SW480 (cell line): ENCODE measurements at places on chromosomes 1 and 21.

DNA sequence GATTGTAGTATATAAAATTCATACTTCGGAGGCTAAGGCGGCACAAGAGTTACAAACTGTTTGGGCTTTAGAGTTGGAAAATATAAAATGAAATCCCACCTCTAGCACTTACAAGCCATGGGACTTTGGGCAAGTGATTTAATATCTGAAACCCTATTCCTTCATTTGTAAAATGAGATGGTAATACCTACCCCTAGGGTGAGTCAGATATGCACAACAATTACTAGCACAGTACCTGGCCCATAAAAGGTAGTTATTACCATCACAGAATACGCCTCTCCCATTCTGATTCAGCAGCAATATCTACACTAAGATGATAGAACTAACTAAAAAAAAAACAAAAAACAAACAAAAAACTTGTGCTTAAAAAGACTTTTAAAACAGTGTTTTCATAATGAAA, 3.5 kb downstream of the KLHL12 start:
- no peak for DNase-seq

DNA sequence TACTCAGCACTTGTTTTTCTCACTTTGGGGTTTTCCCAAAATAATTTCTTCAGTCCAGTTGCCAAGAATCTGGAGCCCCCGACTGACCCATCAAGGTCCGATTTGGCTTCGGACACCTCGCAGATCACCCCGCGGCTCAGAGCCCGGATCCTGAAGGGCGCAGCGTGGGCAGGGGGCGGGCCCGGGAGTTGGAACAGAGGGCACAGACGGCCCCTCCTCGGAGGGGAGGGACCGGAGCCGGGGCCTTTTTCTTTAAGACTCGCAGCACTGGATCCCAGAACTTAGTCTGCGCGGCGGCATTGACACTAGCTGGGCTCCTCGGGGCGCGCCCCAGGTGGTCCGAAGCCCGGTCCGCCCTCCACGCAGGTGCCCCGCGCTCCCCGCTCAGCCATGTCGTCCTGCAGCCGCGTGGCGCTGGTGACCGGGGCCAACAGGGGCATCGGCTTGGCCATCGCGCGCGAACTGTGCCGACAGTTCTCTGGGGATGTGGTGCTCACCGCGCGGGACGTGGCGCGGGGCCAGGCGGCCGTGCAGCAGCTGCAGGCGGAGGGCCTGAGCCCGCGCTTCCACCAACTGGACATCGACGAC, at the start of gene CBR3:
CBR3 (plus strand) TSS at position 277 of the 588 bp plus-strand sequence; CDS start at position 391, 114 bp downstream.
- DNase-seq = no peak

- DNase-seq = no peak
Measured at GRCh38 chr1:105243411-105243810, 1493.7 kb downstream of the AMY1C start.

GRCh38 chr1:2125350-2126211, 69.0 kb downstream of the FAAP20 start:
- DNase-seq = no peak

DNA sequence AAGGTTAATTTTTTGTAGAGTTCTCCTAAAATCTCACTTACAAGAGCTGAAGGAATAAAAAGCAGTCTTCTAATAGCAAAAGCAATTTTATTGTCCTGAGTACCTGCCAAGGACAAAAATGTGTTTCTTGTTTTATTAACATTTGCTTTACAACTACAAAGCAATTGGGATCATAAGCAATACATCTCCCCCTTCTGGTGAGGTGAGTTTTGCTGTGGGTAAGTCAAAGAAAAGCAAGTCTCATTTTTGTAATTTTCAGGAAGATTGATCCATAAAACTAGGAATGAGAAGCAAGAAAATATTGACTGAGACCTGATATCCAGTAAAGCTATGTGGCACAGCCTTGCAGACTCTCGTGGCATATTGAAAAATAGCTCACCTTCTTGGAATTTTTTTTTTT, 2162.7 kb downstream of the NCAM2 start:
- no peak for DNase-seq

DNA sequence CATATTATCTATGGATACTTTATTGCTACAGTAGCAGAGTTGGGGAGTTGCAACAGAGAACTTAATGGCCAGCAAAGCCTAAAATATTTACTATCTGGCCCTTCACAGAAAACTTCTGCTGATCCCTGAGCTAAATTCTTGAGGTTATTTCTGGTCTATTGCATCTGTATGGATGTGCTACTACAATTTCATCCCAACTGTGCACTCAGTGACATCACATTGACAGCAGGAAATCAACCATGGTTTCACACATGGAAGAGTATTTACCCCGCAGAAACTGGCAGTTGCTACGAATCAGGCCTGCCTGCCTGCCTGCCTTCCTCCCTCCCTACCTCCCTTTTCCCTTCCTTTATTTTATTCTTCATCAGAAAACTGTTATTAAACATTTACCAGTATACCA, 12.1 kb downstream of the CLCA2 start:
- no peak for DNase-seq

DNA sequence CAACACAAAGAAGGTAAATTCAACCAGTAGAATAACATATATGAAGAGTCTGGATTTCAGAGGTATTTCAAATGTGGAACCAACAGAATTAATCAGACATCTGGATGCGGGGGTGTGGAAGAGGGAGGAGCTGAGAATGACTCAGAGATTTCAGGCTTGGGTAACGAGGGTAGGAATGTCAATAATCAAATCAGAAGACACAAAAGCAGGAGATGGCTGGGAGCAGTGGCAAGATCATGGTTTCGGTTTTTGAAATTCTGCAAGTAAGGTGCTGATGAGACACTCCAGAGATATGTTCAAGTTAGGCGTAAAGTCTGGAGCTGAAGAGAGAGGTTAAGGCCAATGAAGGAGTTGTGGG, 64.0 kb downstream of the PLPPR5 start:
- DNase-seq = peak; percentile 31

- no peak for DNase-seq
Measured at GRCh38 chr1:200883118-200883517, 10.3 kb downstream of the GPR25 start.

DNA sequence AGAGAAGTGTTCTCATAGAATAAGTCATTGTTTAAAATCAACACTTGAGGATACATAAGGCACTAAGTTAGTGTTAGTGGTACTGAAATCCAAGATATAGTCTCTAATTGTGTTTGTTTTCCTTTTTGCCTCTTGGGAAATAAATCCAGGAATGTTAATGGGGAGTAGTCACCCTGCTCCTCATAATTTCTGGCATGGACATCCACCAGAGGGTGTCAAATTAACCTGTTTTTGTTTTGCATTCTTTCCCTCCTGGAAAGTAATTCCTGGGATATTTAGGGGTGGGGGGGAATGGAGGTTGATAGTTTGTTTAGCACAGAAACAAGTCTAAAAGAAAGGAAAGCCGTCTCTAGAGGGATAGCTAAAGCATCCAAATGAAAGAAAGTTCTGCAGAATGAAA, 87.8 kb upstream of the MAP1LC3C start:
- DNase-seq = no peak

GRCh38 chr1:56446531-56447098, 132.7 kb downstream of the PLPP3 start:
- no peak for DNase-seq

DNA sequence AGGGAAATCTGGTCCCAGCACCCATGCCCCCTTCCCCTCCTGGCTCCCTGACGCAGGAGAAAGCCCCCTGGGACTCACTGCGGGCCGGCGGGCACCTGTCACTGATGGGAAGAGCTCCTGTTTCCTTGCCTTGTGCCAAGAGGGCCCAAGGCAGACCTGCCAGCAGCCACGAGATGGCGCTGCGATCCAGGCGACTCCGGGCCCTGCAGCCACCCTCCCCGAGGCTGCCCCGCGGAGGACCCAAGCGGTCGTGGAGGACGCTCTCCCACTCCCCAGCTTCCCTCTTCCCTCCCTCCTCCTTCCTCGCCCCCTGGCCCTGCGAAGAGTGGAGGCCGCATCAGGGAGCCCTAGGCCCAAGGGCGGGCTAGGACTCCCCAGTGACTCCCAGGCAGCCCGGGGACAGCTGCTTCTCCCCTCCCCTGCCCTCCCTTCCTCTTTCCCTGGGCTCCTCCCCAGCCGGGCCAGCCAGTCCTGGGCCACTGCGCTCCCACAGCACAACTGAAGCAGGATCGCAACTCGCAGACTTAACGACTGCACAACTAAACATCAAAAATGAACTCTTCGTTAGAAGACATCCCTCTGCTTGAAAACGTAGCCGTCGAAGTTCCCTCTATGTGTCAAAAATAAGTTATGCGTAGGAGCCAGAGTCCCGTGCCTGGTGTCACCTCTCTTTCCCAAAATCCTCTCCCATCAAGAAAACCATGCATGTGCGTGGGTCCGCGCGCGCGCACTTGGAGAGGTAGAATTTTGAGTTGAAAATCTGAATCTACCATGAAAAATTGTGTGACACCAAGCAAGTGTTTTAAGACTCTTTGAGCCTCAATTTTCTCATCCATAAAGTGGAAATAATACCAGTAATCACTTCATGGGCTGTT, 34.2 kb downstream of the BATF3 start:
- DNase-seq = peak; percentile 71

DNA sequence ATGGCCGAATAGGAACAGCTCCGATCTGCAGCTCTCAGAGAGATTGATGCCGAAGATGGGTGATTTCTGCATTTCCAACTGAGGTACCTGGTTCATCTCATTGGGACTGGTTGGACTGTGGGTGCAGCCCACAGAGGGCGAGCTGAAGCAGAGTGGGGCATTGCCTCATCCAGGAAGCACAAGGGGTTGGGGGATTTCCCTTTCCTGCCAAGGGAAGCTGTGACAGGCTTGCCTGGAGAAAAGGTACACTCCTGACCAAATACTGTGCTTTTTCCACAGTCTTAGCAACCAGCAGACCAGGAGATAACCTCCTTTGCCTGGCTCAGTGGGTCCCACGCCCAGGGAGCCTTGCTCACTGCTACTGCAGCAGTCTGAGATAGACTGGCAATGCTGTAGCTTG, 66.9 kb downstream of the HSD3B1 start:
- DNase-seq = no peak

DNA sequence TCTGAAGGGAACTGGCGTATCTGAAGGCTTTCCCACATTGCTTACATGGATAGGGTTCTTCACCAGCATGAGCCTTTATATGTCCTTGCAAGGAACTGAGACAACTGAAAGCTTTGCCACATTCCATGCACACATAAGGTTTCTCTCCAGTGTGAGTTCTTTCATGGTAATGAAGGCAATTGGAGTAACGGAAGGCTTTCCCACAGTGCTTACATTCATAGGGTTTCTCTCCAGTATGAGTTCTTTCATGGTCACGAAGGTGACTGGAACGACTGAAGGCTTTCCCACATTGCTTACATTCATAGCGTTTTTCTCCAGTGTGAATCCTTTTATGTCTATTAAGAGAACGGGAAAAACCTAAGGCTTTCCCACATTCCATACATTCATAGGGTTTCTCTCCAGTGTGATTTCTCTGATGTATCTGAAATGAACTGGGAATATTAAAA, 15.0 kb downstream of the ZNF124 start:
- DNase-seq = no peak

- no peak for DNase-seq
Measured at GRCh38 chr1:193519922-193520321, 333.5 kb upstream of the B3GALT2 start.

DNA sequence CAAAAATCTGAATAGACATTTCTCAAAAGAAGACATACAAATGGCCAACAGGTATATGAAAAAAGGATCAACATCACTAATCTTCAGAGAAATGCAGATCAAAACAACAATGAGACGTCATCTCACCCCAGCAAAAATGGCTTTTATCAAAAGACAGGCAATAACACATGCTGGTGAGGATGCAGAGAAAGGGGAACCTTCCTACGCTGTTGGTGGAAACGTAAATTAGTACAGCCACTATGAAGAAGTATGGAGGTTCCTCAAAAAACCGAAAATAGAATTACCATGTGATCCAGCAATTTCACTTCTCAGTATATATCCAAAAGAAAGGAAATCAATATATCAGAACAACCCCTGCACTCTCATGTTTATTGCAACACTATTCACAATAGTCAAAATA, 65.1 kb upstream of the ATP1B1 start:
- no peak for DNase-seq

DNA sequence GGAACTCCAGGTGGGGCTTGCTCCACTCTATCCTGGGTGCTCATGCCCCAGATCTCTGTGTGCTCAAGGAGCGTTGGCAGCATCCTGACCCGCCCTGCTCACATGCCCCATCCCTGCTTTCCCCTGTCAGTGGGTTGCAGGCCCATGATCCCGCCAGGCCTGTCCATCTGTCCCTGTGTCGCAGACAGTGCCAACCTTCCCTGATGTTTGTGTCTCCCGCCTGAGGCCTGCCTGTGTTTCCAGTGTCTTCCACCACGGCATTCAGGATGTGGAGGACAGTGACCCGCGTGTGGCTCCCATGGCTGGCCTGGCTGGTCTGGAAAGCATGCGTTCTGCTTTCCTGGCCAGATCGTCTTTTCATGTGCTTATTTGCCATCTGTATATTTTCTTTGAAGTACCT, 82.9 kb downstream of the PCBP3 start:
- DNase-seq = no peak

GRCh38 chr1:208029381-208030287, 118.7 kb upstream of the CD34 start:
- no peak for DNase-seq

GRCh38 chr1:109116286-109116685, 2.4 kb downstream of the ELAPOR1 start:
- no peak for DNase-seq

- DNase-seq = no peak
Measured at GRCh38 chr1:1756661-1757421, 21.4 kb downstream of the NADK start.

DNA sequence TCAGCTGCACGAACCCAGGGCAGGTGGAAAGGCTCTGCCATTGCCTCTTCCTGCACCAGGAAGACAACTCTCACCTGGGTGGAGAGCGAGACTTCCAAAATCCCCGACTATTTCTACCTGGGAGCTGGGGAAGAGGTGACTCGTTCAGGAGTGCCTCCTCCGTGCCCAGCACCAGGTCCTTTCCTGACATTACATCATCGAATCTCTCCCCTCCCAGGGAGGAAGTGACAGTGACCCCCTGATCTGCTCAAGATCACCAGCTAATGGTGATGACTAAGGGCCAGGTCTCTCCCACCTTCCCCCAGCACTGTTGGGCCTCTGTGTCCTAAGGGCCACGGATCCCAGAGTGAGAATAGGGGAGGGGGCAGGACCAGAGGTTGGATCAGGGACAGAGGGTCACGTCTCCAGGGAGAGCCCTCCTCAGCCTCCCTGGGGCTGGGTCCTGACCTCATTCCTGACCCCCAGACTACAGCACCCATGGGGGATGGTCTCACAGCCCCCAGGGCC, 6.8 kb downstream of the MEGF6 start:
- peak; percentile 84 for DNase-seq

GRCh38 chr1:205523891-205524793, 19.7 kb downstream of the CDK18 start:
- peak; percentile 60 for DNase-seq

- no peak for DNase-seq
Measured at GRCh38 chr1:17108360-17108759, 10.9 kb downstream of the PADI2 start.

GRCh38 chr21:31185663-31186062, 147.4 kb upstream of the KRTAP19-8 start:
- no peak for DNase-seq

DNA sequence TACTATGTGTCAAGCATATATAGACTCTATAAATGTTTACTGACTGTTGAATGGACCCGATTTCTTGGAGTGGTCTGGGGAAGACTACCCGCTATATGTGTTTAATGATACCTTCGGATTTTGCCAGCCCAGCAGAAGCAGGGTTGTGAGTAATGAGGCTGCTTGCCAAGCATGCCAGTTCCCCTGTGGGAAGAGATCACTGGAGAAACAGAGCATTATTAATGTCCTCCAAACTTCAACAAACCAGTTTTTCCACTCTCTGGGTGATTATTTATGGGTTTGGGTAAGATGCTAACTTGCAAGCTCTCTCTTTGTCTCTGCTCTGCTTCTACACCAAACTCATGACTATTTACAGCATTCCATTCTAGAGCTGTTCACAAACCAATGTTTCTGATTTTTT, 25.1 kb upstream of the PHGDH start:
- no peak for DNase-seq
